Smooth muscle cell of the umbilical artery (primary cell): ENCODE measurements at places on chromosomes 16 and 17. TPM values are rescaled to one million over a fixed set of nuclear protein-coding genes. Genes with fewer than 3 reads are reported as not detected.

The AMZ2 gene
- total RNA-seq = 72.7 and 75.1 TPM in 2 replicates

The MYADML2 gene
- total RNA-seq = under 0.01 TPM in 1 of 2 replicates, not detected in the other

The KRT32 gene
- total RNA-seq = 0.09 TPM in 1 of 2 replicates, not detected in the other

The IL34 gene
- total RNA-seq = 1.9 and 4.5 TPM in 2 replicates

The TMIGD1 gene
- total RNA-seq = not detected in 2 replicates

The CTRL gene
- under 0.01 and 0.51 TPM in 2 replicates for total RNA-seq

The UTS2R gene
- not detected in 2 replicates for total RNA-seq

The ARL5C gene
- total RNA-seq = not detected in 2 replicates

The CCL17 gene
- not detected in 2 replicates for total RNA-seq

The TBX4 gene
- total RNA-seq = 0.89 TPM in 1 of 2 replicates, not detected in the other

The HBQ1 gene
- not detected in 2 replicates for total RNA-seq

The FBXO47 gene
- not detected in 2 replicates for total RNA-seq

The NEUROD2 gene
- total RNA-seq = not detected in 2 replicates
